ENCODE measurements at places on chromosomes 2 and 18.

DNA sequence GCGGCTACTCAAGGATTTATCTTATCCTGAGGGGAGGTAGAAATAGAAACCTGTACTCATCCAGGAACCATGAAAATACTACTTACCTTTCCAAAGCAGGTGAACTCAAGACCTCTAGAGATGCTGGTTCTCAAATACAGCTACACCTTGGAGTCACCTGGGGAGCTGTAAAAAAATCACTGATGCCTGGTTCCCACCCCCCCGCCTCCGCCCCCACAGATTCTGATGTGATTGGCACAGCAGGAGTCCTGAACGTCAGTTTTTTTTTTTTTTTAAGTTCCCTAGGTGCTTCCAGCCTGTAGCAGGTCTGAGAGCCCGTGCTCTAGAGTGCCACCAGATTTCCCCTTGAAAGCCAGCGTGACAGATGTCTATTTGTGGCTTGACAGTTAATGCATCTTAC lies 113.6 kb downstream of the MRO start:
- DNase-seq = no peak

GRCh38 chr18:22172594-22173049 lies 3.2 kb downstream of the GATA6 start:
- no peak for DNase-seq

GRCh38 chr2:168490946-168491605 lies 35.0 kb downstream of the CERS6 start:
- DNase-seq = no peak

DNA sequence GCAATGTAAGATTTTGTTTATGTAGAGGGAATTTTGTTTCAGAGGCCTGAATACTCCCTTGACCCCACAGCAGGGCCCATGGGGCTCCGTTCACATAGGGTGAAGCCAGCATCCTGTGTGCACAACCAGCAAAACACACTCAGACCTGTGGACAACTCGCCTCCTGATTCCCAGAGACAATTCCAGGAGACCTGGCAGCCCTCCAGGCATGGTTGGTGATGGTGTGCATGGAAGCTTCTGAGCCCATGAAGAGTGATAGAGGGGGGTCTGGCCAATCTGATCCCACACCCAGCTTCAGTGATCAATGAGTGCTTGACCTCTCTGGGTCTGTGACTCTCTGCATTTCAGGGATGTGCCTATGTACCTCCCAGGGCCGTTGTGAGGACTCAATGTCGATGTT lies 91.0 kb upstream of the RAB6C start:
- no peak for DNase-seq

DNA sequence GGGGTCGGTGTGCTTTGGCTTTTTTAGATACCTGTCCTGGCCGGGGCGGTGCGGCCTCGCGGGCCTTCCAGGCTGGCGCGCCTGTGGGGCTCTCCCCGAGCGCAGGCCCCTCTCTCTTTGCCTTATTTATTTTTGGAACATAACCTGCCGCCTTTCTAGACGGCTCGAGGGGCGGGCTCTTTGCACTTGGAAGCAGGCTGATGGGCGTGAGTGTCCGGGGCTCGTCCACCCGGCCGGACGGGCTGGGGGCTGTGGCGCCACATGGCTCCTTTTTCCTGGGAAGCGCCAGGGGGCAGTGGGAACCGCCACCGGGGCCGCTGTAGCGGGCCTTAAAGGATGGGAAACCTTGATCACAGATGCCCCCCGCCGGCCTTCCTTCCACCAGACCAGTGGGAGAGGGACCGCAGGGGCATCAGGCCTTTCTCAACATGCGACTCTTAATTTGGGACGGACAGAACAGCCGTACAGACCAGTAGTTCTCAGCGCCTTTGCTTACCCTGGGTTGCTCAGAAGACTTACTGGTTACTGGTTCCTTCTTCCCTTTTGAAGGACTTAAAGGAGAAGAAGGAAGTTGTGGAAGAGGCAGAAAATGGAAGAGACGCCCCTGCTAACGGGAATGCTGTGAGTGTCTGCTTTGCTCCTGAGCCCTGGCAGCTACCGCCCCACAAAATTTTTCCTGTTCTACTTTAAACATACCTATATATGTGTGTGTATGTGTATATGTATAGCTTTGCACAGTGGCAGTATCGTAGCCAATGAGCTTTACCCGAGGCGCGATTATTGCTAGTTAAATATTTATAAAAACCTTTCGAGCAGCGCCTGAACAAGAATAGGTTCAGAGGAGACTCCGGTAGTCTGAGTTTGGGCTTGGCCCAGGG lies 2.7 kb downstream of the PTMA start:
- no peak for DNase-seq

DNA sequence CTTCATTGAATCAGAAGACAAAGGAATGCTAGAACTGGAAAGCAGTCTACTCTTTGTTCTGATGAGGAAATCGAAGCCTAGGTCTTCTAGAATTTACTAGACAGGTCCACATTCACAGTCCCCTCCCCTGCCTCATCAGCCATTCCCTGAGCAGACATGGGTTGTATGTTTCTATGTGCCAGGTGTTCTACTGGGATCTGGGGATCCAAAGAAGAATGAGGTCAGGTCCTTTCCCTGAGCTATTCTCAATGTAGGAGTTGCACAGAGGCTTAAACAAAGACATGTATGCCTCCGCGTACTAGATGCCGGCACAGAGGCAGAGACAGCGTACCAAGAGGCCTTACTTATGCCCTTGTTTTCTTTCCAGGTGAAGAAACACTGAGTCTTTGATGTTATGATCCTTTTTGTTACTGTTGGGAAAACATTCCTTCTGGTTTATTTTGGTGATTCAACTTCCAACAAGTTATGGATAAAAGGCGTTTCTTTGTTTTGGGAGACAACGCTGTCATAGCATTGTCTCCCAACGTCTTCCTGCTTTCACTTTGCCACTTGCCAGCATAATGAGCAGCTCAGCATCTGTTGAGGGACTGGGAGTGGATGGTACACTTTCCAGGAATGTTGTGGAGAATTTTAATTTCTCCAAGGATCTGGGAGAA lies 174.4 kb downstream of the ALPK2 start:
- no peak for DNase-seq

DNA sequence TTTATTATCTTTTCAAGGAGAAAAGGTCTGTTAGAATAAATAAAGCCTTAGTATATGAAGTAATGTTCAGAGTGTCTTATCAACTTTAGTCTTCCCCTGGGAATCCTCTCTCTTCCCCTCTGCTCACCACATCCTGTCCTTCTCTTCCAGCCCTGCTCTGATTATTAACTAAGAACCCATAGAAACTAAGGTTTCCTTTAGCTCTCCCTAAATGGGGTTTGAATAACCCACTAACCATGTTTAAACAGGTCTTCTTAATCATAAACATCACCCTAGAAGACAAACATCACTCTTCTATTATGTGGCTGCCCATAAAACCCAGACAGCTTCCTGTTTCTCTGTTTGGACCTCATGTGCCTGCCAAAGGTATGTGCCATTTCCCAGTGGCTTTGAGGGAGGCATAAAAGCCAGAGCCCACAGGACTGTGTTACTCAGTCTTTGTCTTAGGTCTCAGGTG lies 50.1 kb downstream of the SLC14A1 start:
- DNase-seq = no peak

DNA sequence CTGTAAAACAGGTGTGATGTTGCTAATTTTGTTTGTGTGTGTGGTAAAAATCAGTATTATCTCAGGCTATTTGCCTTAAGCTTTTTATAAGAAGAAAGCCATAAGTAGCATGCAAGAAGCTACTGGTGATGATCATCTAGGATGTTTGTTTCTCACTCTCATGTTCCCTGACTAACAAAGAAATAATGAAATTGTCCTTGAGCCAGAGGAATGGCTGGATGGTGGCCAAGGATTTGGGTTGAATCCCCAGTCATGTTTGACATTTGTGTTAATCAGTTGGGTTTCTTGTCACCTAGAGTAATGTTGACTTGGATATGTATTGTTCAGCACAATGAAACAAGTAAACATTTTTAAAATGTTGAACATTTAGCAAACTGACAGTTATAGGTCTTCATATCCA lies 496.8 kb upstream of the ZEB2 start:
- DNase-seq = no peak

DNA sequence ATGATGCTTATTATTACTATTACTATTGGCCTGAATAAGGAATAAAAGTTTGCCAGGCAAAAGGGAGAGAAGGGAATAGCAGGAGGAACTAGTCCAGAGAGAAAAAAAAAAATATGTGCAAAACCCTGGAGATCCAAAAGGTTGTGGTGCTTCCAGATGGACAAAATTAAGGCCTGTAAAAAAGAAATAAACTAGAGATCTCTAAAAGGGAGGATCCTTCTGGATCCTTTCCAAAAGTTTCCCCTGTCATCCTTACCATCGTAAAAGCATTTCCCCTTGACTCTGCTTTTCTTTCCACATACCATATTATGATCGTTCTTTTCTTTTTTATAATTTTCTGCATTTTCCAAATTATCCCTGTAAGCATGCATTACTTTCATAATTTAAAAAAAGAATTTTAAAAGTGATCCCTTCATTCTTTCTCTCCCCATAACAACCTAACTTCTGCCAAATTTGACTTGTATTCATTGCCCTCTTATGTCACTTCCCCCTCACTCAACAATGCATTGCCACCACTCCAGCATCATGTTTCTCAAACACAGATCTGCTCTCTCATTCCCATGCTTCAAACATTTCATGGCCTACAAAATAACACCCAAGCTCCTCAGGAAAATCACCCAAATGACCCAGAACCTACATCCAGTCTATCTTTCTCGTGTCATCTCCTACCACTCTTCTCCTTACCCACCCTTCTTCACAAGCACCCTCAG lies 40.3 kb downstream of the RBMS1 start:
- DNase-seq = no peak

DNA sequence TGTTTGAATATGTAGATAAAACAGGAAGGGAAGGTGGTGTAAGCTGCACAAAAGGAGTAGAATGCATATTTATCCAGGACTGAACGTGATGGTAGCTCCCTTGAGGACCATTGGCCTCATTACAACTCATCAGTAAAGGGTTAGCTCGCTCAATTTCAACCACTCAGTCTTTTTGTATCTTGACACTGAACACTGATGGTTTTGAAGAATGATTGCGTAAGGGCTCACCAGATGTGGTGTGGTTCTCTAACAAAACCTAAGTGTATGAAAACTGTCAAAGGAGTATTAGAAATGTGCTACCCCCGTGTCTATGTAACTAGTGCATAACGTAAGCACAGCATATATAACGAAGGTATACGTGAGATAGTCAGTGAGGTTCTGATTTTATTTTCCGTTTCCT lies 272.4 kb upstream of the THSD7B start:
- DNase-seq = no peak

GRCh38 chr2:217147818-217148217 lies 288.0 kb upstream of the TNP1 start:
- no peak for DNase-seq

DNA sequence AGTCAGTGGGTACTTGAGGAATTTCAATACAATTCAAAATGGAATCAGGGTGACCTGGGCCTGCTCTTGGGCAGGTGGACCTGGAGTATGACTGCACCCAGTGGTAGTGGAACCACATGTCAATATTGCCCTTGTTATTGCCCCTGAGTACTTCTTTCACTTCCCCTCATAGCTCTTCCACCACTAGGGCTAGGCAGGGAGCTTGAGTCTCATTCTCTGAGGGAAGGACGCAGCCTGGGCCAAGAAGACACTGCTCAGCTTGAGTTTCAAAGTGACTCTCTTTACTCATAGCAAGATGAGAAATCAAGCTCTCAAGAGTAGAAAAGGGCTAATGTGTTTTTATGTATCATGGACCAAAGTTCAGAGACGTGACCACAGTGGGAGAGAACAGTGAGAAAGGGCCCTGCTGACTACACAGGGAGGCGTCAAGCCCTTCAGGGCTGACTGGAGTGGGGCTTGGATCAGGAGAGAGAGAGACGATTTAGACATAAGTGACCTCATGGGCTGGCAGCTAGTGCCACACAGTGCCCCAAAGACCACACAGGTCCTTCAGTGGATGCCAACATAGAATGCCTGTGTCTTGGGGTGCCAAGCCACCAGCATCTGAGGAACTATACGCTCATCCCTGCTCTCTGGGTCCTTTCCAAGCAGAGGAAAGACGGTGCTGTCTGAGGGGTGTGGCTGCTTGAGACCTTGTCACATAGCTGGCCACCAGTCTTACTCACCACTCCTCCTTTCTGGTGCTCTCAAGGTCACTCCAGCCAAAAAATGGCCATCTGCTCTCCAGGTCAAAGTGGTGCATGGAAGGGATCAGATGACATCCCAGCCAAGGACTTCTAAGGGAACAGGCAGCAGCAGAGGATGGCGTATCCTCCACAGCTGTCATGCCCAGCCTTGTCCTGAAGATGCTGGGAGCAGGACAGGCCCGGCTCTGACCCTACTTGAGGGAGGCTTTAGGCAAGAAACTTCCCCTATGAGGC lies 13.0 kb downstream of the PTMA start:
- DNase-seq = no peak

- no peak for DNase-seq
These were observed 34.2 kb downstream of the RAB10 start for GRCh38 chr2:26067980-26068507.

DNA sequence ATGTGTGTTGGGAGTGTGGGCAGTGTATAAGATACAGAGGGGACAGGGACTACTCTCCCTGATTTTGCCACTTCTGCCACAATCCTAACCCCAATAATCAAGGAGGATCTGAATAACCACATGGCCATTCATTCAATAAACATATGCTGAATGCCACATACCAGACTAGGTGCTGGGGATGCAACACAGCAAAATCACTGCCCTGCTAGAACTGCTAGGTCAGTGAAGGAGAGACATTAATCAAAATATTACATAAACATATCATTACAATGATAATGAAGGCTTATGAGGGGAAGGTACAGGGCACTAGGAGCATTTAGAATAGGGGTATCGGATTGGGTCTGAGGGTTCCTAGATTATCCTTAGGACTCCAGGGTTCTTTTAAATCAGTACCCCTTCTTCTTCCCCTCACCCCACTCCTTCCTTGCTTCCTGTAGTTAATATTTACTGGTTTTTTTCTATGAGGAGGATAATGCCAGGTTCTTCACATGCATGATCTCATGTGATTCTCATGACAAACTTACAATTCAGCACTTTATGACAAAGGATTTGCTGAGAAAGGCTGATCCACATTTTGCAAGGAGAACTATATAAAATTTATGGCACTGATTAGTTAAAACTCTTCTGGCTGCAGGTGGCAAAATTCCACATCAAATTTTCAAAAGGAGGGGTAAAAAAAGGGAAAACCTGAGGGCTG lies 56.4 kb upstream of the PCBP1 start:
- DNase-seq = no peak

DNA sequence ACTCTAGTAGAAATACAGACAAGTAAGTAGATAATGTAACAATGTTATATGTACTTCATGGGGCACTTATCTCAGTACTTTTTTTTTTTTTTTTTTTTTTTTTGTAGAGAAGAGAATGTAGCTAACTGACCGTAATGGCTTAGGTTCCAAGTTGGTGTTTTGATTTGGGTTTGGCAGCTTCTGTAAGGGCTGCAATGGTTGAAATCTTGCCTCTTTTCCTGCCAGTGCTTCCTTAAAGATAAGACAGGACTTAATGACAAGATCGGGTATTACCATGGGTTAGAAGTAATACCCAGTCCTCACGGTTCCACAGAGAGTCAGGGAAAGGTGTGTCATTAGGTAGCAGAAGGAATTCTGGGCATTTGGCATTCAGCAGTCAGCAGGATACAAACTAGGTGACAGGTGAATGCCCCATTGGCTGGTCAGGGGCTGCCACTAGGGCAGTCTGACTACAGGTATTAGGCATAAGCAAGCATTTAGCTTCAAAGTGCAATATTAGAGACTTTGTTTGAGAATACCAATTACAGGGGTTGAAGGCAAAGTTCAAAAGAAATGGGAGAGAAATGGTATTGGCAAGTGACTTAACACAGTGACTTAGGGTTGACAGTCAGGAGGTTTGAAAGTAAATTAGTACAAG lies 189.4 kb upstream of the RND3 start:
- DNase-seq = no peak

Measured in stimulated activated CD8-positive, alpha-beta memory T cell treated with anti-CD3 and anti-CD28 coated beads, Interleukin-2, amount 100 ng/mL, for 1 hour (primary cell).